Activated CD4-positive, alpha-beta T cell treated with anti-CD3 and anti-CD28 coated beads, Interleukin-2, amount 10 ng/mL, durations not matched to agents 7 days and 5 days (primary cell): ENCODE measurements at places on chromosomes 4 and X. TPM values are rescaled to one million over a fixed set of nuclear protein-coding genes. Genes with fewer than 3 reads are reported as not detected.

- DNase-seq: no peak
Measured at GRCh38 chrX:137848266-137848905, 282.5 kb downstream of the ZIC3 start.

Gene COL25A1
- total RNA-seq: not detected

- no peak for DNase-seq
Measured at GRCh38 chr4:101593666-101594065, 196.9 kb upstream of the BANK1 start.

Gene TRAPPC2
- 22.2 TPM for total RNA-seq

Gene ADH1B
- not detected for total RNA-seq

- DNase-seq: no peak
Measured at GRCh38 chr4:161892951-161893350, 270.8 kb downstream of the FSTL5 start.
